ENCODE measurements at places on chromosomes 3 and 15. TPM values are rescaled to one million over a fixed set of nuclear protein-coding genes. Genes with fewer than 3 reads are reported as not detected.

DNA sequence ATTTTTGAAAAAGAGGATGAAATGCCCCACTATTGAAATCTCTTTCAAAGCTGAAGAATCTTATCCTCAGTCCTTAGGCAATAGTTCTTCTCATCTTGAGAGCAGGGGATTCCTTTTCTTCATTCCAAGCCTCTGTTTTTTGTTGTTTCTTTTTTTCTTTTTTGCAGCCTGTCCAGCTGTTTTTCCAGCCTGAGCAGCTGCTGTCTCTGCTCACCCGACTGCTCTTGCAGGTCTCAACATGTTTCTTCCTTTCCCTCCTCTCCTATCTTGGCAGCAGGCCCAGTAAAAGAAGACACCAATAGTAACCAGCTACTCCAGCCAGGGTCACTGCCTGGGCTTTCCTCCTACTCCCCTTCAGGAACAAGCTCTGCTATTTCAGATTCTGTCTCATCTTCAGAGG is 23.8 kb downstream of the MEX3B start:
- H3K4me1 ChIP-seq, result no peaks in the 10 kb centered on the region
- H3K36me3 ChIP-seq, result no peaks in the 10 kb centered on the region
- no peak overlapping the region for H3K27ac ChIP-seq

DNA sequence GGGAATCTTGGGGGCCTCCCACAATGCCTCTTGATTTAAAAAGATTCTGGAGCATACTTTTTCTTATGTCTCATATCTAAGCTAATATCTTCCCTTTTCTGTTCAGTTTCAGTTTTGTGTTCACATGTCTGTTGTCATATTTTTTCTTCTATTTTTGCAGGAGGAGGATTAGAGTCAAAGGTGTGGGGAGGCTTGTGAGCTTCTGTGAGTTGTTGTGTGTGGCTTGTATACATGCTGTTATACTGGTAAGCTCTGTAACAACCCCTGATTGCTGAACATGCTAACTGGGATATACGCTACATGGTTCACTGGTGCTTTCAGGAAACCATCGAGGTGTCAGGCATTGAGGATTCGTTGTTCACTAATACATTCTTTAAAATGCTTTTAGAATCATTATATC is 83.5 kb downstream of the SLC25A26 start:
- no peaks in the 10 kb centered on the region for H3K27me3 ChIP-seq
- no peak for DNase-seq
- no peaks in the 10 kb centered on the region for H3K36me3 ChIP-seq
- peak overlapping the region; percentile 7 for H3K27ac ChIP-seq
- peaks cover 40% of the 10 kb centered on the region for H3K4me1 ChIP-seq

DNA sequence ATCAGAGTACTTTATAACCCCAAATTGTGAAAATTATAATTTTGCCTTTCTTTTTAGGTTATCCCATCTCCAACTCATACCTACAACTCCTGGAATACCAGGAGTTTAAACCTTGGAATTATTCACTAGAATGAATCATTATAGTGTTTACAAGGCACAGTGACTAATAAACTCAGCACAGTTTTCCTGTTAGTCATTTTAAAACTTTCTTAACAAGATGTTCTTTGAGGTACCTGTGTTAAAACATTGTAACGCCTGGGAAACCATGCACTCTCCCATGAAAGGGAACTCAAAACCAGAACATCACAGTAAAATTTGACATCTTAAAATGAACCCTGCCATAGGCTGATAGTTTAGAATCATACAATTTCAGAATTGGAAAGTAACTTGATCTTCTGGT is 132.4 kb upstream of the OSTN start:
- no peak overlapping the region for H3K4me3 ChIP-seq
- H3K4me1 ChIP-seq, result no peaks in the 10 kb centered on the region
- no peaks in the 10 kb centered on the region for H3K36me3 ChIP-seq
- no peak overlapping the region for H3K27ac ChIP-seq
- H3K27me3 ChIP-seq, result no peaks in the 10 kb centered on the region

- H3K36me3 ChIP-seq, result no peaks in the 10 kb centered on the region
- DNase-seq, result no peak
- no peaks in the 10 kb centered on the region for H3K27me3 ChIP-seq
- no peak overlapping the region for H3K4me3 ChIP-seq
These were observed 554.5 kb upstream of the TBL1XR1 start for GRCh38 chr3:177751770-177752169.

- no peaks in the 10 kb centered on the region for H3K36me3 ChIP-seq
- no peaks in the 10 kb centered on the region for H3K27me3 ChIP-seq
- no peaks in the 10 kb centered on the region for H3K4me1 ChIP-seq
- peak; percentile 30 for DNase-seq
These were observed 57.3 kb upstream of the PLXNA1 start for GRCh38 chr3:126925411-126926171.

- H3K4me1 ChIP-seq, result peaks cover 38% of the 10 kb centered on the region
- no peaks in the 10 kb centered on the region for H3K27me3 ChIP-seq
- no peak overlapping the region for H3K4me3 ChIP-seq
- peak overlapping the region; percentile 7 for H3K27ac ChIP-seq
These were observed 63.4 kb downstream of the RGMA start for GRCh38 chr15:93025625-93025982.

DNA sequence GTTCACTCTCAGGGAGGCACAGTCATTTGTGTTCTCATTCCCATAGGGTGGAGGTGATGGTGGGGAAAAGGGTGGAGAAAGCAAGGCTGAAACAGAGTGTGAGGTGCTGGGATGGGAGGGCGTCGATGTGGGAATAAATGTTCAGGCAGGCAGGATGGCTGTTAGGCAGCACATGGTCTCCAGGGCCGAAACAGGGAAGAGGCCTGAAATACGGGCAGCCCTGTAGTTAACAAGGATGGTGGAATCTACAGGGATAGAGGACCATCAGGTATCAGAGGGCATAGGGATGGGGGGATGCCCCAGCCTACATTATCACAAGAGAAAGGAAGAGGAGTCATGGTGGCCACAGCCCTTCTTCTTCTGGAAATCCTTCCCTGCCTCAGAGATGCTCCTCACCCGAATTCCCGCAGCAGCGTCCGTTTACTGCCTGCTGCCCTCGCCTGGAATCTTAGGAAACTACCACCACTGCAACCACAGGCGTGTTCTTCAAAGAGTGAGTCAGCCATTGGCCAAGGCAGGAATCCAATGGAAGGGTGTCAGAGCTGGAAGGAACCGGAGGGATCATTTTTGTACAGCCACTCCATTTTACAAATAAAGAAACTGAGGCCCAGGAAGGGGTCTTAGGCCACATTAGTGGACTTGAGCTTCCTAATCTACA is 49.7 kb upstream of the POMGNT2 start:
- H3K27ac ChIP-seq, result no peak overlapping the region
- H3K4me1 ChIP-seq, result peaks cover 8% of the 10 kb centered on the region

GRCh38 chr3:23254835-23255234 is 51.7 kb downstream of the UBE2E2 start:
- no peak overlapping the region for H3K27ac ChIP-seq
- H3K27me3 ChIP-seq, result no peaks in the 10 kb centered on the region
- no peaks in the 10 kb centered on the region for H3K36me3 ChIP-seq
- DNase-seq, result no peak
- no peaks in the 10 kb centered on the region for H3K4me1 ChIP-seq

DNA sequence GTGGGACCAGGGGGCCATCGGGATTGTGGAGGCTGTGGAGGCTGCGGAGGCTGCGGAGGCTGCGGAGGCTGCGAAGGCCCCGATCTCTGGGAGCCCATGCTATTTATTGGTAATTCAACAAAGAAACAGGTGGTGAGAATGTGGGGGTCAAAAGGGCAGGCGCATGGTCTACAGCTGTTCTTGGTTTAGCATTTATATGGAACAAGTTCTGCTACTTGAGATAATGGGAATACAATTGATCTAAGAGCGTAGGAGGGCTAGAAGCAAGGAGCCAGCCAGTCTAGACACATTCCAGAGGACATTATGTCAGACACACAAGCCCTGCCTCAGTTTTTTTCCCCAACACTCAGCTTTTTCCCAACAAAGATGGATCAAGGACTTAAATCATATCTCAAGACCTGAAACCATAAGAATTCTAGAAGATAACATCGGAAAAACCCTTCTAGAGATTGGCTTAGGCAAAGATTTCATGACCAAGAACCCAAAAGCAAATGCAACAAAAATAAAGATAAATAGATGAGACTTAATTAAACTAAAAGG is 20.1 kb downstream of the C3orf80 start:
- H3K4me1 ChIP-seq, result no peaks in the 10 kb centered on the region
- no peak for DNase-seq
- no peaks in the 10 kb centered on the region for H3K27me3 ChIP-seq

DNA sequence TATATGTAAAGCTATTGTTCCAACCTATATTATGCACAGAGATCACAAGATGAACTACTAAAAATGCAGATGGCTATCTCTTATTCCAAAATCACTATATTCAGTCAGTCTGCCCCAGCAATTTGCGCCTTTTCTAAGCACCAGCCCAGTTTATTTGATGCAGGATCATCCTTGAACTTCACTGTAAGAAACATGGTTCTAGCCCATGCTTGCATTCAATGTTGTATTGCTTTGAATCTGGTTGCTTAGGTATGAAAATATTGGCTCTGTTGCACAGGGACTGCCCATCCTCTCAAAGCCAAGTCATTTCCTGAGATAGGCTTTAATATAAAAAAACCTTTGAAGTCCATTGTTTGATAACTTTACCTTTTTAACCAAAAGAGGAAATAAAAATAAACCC is 170.5 kb upstream of the LRIG1 start:
- DNase-seq, result no peak
- no peak overlapping the region for H3K4me3 ChIP-seq
- H3K27me3 ChIP-seq, result no peaks in the 10 kb centered on the region
- H3K4me1 ChIP-seq, result no peaks in the 10 kb centered on the region

- no peak for DNase-seq
- H3K4me3 ChIP-seq, result no peak overlapping the region
- H3K27me3 ChIP-seq, result peaks cover 6% of the 10 kb centered on the region
- H3K4me1 ChIP-seq, result no peaks in the 10 kb centered on the region
These were observed 47.9 kb upstream of the ITGA11 start for GRCh38 chr15:68479870-68480269.

GRCh38 chr3:38598791-38599190 is 50.7 kb downstream of the SCN5A start:
- no peaks in the 10 kb centered on the region for H3K36me3 ChIP-seq
- DNase-seq, result no peak
- H3K4me1 ChIP-seq, result no peaks in the 10 kb centered on the region
- no peak overlapping the region for H3K27ac ChIP-seq
- H3K27me3 ChIP-seq, result peaks cover 12% of the 10 kb centered on the region

DNA sequence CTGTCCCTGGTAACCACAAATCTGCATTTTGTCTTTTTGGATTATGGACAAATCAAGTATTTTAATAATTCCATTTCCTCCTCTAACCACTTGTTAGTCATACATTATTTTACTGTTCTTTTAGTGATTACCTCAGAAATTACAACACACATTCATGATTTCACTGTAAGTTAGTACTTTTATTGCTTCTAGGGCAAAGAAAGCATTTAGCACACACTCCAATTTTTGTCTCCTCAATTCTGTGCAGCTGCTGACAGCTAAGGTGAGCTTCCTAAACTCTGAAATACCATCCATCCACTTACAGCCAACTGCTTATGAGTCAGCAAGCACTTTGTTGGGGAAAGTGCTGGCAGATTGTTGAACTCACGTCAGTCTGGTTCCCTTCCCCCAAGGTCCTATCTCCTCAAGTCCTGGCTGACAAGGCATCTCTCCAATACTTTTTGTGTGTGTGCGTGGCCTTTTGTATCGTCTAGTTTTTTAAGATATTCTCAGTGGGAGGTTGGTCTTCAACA is 49.4 kb upstream of the TNFAIP8L3 start:
- H3K27ac ChIP-seq, result no peak overlapping the region
- H3K4me1 ChIP-seq, result no peaks in the 10 kb centered on the region
- DNase-seq, result no peak

DNA sequence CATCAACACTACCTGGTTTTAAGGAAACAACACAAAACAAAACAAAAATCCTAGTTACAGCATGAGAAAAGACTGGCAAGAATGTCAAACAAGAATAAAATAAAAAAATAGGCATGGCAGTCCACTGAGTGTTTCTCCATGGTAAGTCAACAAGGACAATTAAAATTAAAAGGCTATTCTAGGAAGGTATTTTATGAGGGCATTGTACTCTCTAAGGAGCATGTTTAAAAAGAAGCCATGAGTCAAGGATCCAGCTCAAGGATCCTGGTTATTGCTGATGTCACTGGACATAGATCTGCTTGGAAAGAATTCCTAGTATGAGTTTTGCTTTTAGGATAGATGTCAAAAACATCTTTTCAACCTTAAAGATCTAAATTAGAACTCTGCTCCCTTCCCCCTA is 106.7 kb downstream of the MYO5A start:
- no peaks in the 10 kb centered on the region for H3K27me3 ChIP-seq
- H3K36me3 ChIP-seq, result peaks cover 15% of the 10 kb centered on the region

GRCh38 chr3:354432-354831 is 157.9 kb downstream of the CHL1 start:
- DNase-seq, result no peak
- no peak overlapping the region for H3K4me3 ChIP-seq
- H3K27me3 ChIP-seq, result no peaks in the 10 kb centered on the region
- H3K27ac ChIP-seq, result no peak overlapping the region

DNA sequence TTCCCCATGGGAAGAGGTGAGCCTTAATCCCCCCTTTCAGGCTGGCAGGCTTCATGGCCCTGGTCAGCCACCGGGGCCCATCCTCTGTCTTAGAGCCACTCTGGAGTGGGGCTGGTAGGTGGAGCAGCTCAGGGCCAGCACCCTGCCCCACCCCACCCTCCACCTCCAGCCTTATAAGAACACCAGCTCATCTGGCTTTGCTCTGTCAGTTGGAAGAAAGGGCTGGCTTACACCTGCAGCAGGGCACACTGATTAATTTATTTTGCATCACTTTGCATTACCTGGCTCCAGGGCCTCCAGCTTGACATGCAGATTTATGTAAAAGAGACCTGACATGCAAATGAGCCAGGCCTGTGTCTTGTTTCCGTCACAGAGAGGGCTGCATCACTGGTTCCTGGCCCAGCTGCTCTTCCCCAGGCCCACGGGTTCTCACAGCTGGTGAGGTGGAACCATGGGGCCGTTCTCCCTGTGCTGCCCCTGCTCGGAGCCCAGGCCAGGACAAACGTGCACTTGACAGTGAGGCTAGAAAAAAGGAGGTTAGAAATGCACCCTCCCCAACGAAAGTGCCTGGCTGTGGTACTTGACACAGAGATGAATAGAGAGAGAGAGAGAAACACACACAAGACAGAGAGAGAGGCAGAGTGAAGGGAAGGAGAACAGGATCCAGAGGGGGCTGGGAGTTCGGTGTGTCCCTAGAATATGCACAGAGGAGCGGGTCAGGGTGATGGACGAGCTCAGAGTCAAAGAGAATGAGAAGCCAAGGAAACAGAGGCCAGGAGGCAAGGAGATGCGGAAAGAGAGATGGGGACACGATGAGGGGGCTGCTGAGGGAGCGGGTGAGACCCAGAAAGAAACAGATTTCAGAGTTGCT is 44.5 kb upstream of the MAGEF1 start:
- no peak overlapping the region for H3K4me3 ChIP-seq
- no peak for DNase-seq
- H3K27me3 ChIP-seq, result no peaks in the 10 kb centered on the region
- no peaks in the 10 kb centered on the region for H3K36me3 ChIP-seq
- peaks cover 3% of the 10 kb centered on the region for H3K4me1 ChIP-seq

Gene SERPINI2
- total RNA-seq, result not detected

Gene MST1R
- total RNA-seq, result 0.89 TPM

Gene CCR1
- 0.38 TPM for total RNA-seq

Gene GOLGA6L10
- 0.93 TPM for total RNA-seq

Gene DNAJA4
- 47.0 TPM for total RNA-seq

Measured in CD4-positive, alpha-beta T cell (primary cell).